ENCODE measurements at places on chromosomes 3 and 15.

GRCh38 chr15:78179286-78179840 is 30.2 kb downstream of the IDH3A start:
- DNase-seq: no peak

- DNase-seq: no peak
Observed at GRCh38 chr3:110423276-110423675, 648.3 kb upstream of the NECTIN3 start.

- no peak for DNase-seq
Observed at GRCh38 chr3:105347625-105348302, 18.9 kb upstream of the ALCAM start.

DNA sequence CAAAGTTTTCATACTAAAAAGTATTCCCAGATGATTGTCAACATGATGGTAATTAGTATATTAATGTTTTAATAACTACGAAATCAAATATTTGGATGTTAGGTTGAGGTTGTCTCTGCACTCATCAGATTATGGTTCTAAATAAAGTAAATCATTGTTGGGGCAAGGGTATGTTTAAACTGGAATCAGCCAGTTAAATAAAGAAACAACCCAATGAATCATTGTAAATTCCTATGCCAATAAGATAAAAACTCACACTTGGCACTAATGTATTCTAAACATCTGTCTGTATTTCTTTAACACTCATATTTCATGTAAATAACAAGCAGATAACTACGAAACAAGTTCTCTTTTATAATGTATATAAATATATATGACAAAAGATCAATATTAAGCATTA is 92.7 kb downstream of the PEAK1 start:
- DNase-seq: no peak

- no peak for DNase-seq
Observed at GRCh38 chr3:42509111-42509510, 6.7 kb downstream of the VIPR1 start.

All from COLO829 (cell line).